ENCODE measurements at places on chromosomes 3 and 15.

DNA sequence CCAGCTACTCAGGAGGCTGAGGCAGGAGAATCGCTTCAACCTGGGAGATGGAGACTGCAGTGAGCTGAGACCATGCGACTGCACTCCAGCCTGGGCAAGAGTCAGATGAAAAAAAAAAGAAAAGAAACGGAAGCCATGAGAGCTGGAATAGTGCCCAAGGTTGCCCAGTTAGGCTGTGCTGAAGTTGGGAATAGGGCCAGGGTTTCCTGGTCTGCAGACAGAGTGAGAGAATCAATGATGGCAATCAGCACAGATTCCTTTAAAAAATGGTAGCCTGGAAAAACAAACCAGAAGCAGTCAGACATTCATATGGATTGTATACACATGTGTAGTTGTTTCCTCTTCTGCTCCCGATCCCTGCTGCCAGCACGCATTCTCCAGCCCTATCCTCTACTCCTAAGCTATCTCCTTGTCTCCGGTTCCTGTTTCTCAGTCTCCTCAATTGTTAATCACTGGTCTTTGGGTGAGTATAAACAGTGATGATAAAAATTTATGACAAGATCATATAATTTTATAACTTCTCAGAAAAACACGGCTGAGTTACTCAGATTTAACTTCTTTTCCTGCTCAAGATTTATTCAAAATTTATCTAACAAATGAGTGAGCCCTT lies 316.2 kb upstream of the UMPS start:
- DNase-seq = no peak

DNA sequence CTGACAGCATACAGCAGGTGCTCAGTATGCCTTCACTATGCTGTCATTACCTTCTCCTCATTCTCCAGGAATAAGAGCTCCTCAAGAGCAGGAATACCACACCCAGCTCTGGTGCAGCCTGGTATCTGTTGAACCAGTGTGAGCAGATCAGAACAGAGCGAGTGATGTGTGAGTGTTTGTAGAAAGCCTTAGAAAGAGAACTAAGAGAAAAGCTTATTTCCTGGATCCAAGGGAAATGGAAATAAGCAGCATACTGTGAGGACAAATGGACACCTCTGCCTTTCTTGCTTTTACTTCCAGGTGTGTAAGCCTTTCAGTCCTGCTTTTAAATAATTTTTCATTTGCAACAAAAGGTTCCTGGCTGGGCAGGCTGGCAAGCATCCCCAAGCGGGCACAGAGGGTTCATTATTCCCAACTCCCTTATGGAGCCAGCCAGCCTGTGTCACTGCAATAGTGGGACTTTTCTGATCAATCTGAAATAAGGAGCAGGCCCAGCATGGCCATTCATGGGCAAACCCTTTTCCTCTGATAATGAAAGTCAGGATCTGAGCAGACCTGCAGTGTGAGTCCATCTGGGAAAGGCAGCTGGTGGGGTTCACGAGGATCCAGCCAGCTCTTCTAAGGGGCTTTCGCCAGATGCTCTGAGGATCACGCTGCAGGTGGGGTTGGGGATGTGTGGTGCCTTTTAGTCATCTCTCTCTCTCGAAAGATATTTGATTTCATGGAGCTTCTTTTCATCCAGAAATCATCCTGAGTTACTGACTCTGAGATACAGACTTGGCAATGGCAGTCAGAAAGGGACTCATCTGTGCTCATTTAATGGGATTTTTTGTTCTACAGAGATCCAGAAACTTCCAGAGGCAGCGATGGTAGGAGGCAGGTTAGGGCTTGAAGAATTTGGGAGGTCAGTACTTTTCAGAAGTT lies 594.9 kb upstream of the CFAP20DC start:
- DNase-seq = no peak

GRCh38 chr15:57061281-57061680 lies 142.8 kb downstream of the TCF12 start:
- DNase-seq = no peak

- DNase-seq = no peak
These were observed 18.2 kb downstream of the DCUN1D1 start for GRCh38 chr3:182962166-182962565.

DNA sequence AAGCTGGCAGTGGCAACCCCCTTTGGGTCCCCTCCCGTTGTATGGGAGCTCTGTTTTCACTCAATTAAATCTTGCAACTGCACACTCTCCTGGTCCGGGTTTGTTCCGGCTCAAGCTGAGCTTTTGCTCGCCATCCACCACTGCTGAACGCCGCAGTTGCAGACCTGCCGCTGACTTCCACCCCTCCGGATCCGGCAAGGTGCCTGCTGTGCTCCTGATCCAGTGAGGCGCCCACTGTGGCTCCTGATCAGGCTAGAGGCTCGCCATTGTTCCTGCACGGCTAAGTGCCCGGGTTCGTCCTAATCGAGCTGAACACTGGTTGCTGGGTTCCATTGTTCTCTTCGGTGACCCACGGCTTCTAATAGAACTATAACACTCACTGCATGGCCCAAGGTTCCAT lies 22.8 kb downstream of the CHST2 start:
- no peak for DNase-seq

GRCh38 chr3:51280176-51280575 lies 104.9 kb upstream of the MANF start:
- DNase-seq = no peak

DNA sequence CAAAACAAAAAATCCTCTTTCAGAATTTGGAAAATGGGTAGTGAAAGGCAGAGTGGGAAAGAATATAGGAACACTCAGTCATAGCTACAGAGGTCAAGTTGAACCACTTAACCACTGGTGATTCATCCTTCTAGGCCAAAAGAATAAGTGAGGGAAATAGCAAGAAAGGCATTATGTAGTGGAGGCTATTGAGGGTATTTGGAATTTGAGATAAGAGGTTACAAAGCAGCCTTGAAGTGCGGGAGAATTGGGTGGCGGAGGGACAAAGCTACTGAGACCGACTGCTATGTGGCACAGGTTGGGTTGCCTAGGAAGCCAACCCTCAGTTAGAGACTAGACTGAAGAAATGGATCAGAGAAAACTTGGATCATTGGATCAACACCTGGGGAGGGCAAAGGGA lies 109.5 kb downstream of the SYNPR start:
- no peak for DNase-seq

All from central memory CD4-positive, alpha-beta T cell (primary cell).